Stimulated activated CD8-positive, alpha-beta memory T cell treated with anti-CD3 and anti-CD28 coated beads, Interleukin-7, amount 100 ng/mL, for 1 hour (primary cell): ENCODE measurements at places on chromosomes 1 and 21.

- DNase-seq = peak; percentile 33
Measured at GRCh38 chr1:234980645-234981396, 147.8 kb downstream of the TOMM20 start.

GRCh38 chr1:22048351-22049192 is 3.9 kb upstream of the CDC42 start:
- no peak for DNase-seq

DNA sequence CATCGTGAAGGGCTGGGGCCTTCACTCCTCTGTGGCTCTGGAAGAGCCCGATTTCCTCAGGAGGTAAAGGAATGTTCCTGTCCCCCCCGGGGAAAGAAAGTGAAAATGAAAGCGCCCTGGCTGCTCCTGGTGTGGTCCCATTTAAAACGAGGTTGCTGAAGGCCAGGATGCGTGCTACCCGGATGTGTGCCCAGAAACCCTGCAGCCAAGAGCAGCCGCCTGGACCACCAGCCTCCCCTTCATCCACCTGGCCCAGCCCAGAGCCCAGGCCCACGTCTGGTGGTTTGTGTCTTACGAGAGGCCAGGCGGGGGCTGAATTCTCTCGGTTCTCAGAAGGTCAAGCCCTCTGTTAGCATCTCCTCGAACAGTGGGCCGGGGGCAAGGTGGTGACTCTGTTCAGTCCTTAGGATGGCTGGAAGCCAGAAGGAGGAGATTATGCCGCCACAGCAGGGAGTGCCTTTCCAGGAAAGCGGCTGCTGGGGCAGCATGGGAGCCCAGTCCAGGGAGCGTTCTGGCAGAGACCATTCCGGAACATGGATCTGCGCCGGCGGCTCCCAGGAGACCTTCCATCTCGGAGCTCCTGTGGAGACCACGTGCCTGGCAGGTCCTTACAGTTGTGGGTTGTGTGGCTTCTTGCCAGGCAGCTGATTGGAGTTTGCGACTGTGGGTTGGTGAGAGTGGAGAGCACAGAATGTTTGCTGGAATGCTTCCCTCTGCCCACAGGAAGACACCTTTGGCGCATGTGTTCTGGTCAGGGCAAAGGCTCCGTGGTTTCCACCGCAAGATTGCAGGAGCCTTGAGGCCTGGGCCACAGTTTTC is 1.4 kb downstream of the GUK1 start:
- DNase-seq = no peak

- DNase-seq = no peak
Measured at GRCh38 chr1:51549016-51549619, 30.1 kb upstream of the EPS15 start.
